ENCODE measurements at places on chromosomes 7 and 10.

GRCh38 chr7:16207321-16207720, 214.0 kb downstream of the CRPPA start:
- no peak for DNase-seq

GRCh38 chr10:48681740-48682139, 2.9 kb upstream of the WDFY4 start:
- no peak for DNase-seq

GRCh38 chr7:25852211-25852938, 299.6 kb upstream of the NFE2L3 start:
- no peak for DNase-seq

DNA sequence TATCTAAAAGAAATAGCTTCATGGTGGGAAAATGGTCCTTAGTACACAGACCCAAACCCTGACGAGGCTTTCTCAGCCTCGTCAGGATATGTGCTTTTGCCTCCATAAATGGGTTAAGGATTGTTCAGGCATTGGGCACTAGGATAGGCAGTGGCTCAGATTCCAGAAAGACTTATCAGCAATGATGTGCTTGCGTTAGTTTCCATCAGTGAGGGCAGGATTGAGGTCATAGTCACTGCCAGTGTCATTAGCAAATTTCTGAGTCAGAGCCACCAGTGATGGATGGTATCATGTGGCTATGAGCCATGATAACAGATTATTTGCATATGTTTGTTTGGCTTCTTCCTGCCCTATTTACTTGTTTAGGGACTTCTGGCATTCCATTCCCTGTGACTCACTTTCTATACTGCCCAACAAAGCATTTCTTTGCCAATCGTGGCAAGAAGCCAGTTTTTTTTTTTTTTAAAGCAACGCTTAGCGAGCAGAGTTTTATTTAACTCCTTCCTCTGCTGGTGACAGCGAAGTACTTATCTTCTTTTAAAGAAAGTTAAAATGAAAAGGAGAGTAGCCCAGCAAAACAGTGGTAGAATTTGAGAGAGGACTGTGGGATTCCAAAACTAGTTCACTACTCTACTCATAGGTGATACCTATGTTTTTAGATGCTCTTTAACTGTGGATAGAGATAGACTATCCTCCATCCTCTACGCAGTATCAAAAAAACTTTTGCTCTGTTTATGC, 44.4 kb downstream of the MYPN start:
- no peak for DNase-seq

GRCh38 chr10:127018298-127018650, 113.0 kb downstream of the DOCK1 start:
- no peak for DNase-seq

DNA sequence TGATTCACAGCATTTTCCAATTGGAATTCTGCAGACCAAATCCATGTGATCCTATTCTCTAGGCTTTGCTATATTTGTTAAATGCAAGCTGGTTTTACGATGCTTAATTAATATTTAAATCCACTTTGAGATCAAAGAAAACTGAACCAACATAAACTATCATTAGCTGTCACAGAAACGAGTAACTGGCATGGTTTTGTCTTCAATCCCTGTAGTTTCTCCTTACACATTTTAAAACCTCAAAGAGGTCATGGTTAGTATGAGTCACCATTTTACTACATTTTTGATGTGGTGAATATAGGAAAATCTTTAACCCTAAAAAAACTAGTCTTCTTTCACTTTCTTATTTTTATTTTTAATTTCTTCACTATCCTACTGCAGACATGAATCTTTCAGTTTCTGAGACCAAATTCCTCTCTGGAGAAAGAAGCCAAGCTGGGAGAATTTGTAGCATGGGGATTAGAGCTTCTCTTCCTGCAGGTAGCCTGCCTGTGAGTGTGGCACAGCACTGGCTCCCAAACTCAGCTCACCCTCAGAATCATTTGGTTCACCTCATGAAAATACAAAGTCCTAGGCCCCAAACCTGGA, 8.7 kb upstream of the LIPM start:
- DNase-seq: no peak

GRCh38 chr7:76241141-76241540, 39.4 kb downstream of the SRRM3 start:
- DNase-seq: no peak

GRCh38 chr7:36764929-36765328, 40.6 kb upstream of the AOAH start:
- DNase-seq: no peak

- no peak for DNase-seq
Measured at GRCh38 chr10:133388236-133388972, 5.6 kb upstream of the MTG1 start.

DNA sequence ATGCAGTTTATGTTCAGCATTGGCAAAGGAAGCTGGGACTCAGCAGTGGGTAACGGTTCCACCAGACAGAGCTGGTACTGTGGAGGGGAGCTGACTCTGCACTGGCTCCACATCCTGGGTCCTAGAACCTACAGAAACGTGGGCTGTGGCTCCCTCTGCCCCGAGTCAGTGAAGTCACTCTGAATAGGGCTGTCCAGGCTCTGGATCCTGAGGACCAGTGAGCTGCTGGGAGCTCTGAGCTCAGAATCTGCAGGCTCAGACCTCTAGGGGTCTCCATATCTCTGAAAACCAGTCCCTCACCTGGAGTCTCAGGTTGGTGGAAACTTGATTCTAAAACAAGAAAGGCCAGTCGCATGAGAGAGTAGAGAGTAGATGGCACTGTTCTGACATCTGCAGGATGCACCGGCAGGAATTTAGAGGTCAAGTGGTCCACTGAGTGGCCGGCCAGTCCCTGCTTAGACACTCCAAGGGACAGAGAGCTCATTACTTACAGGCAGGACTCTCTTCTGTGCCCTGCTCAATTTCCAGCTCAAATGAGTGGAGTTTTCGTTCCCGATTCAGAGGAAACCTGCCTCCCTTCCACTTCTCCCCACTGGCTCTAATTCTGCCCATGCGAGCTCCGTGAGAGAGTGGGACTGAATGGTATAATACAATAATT, 18.6 kb downstream of the NPFFR1 start:
- no peak for DNase-seq

GRCh38 chr10:50326757-50327701, 75.7 kb upstream of the ASAH2 start:
- no peak for DNase-seq

- DNase-seq: no peak
Measured at GRCh38 chr7:2825559-2826227, 18.4 kb downstream of the GNA12 start.

GRCh38 chr7:116547347-116547746, 22.5 kb downstream of the CAV1 start:
- DNase-seq: no peak

- no peak for DNase-seq
Measured at GRCh38 chr10:102633287-102633686, 11.0 kb upstream of the TRIM8 start.

DNA sequence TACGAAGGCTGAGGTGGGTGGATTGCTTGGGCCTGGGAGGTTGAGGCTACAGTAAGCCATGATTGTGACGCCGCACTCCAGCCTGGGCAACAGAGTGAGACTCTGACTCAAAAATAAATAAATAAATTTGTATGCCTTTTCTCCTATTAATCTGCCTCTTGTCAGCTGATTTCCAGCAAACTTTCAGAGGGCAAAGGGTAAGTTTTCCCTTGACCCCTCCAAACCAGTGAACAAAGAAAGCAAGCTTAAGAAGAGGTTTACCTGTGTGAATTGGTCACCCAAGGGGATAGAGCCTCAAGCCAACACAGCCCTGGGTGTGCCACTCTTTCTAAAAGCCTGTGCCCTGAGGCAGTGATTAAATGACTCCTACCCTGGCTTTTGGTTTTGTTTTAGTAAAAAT, 30.8 kb downstream of the GOT1 start:
- DNase-seq: no peak

- no peak for DNase-seq
Measured at GRCh38 chr7:141950806-141951205, 4.0 kb upstream of the CLEC5A start.

GRCh38 chr10:125159932-125160855, at the start of gene CTBP2:
CTBP2 (minus strand) TSS chr10:125160563.
- DNase-seq: no peak

DNA sequence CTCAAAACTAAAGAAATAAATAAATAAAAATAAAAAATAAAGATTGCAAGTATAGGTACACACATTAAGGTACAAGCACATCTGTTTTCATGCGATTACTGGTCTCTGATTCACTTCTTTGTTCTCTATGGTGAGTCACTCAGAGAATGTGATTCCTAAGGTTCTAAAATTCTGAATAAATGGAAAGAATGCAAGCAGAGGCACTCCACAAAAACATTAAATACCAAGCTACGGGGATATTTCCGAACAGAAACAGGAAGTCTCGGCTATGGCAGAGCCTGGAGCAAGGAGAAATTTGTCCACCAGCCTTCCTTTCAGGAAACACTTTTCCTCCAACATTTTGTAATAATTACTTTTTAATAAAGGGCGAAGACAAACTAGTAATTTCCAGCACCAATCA, 1.4 kb downstream of the VOPP1 start:
- DNase-seq: no peak

DNA sequence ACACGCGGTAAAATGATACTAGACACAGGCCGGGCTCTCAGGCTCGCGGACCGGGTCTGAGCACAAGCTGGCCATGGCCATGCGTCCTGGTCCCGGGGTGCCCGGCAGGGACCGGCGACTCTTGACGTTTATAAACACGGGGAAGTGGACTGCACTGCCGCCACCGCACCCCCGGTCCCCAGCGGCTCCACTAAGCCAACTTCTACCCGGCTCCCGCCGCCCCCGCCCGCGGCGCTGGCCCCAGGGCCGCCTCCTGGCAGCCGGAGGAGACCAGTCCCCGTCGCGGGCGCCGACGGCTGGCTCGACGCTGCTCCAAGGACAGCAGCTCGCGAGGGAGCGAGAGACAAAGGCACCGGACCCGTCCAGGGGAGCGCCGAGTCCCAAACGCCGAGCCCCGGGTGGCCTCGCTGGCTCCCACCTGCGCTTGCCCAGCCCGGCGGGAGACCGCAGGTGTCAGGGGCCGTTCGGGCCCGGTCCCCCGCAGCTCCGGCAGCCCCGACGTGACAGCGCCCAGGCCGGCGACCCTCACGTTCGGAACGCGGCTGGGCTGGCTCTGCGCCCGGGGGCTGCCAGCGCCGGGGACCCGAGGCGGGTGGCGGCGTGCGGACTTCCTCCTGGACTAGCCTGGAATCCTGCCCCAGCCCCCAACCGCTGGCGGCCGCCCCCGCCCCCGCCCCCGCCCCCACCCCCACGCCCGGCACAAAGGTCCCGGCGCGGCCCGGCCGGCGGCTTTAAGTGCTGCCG, 517 bp downstream of the ITGB1 start:
- no peak for DNase-seq

DNA sequence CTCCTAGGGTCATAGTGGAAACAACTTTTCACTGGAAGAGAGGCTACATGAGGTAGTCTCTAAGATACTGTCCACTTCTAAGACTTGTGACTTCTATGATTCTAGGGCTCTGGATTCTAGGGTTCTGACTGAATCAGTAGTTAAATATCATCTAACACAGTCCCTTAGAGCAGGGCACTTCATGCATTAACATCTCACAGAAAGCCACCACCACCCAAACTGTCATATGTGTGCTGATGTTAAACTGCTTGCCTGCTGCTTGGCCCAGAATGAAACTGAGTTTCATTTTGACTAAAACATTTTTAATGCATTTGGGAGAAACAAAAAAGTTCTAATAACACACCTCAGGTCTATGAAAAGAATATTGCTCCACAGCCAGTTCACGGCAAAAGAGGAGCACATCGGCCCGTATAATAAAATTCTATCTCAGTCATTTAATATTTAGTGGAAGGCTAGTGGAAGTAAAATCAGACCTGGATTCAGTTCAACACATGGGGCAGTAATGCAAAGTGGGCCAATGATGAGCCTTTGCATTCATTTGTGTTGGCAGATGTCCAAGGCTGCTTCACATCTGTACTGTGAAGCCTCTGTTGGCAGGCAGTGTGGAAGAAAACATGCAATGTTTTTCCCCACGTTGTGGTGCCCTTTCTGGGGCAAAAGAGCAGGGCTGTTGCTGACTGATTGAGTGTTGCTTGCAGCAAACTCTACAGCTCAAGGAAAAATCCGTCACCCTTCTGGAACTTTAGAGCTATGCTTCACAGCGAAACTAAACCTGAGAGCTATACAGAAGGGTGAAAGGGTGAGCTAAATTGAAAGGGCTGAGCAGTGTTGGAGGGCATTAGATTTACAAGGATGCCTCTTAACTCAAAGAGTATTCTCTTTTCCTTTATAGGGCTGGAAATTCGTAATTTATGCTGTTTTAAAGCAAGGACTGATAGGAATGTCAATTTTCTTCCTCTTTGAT, 33.5 kb upstream of the AUTS2 start:
- no peak for DNase-seq

- DNase-seq: no peak
Measured at GRCh38 chr7:21960922-21961321, 15.2 kb upstream of the CDCA7L start.

GRCh38 chr7:74657692-74658177, at the start of gene GTF2I:
GTF2I (plus strand) TSS chr7:74657718; CDS start chr7:74689129, 31,411 bp downstream.
- peak; percentile 26 for DNase-seq

DNA sequence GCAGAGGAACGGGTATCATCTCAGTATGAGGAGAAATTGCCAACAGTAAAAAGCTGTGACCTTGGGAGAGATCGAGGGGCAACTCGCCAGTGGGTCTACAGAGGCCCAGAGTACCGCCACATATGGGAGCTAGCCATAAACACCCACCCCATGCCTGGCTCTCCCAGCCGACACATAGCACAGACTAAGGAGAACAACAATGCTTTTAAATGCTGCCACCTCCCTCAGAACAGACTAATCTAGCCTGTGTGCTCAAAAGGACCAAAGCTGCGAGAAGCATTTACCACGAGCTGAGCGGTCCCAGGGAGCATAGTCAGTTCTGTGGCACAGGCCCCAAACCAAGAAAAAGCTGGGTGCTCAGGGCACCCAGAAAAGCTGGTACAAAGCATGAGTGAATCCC, 73.3 kb downstream of the LSM5 start:
- DNase-seq: no peak

DNA sequence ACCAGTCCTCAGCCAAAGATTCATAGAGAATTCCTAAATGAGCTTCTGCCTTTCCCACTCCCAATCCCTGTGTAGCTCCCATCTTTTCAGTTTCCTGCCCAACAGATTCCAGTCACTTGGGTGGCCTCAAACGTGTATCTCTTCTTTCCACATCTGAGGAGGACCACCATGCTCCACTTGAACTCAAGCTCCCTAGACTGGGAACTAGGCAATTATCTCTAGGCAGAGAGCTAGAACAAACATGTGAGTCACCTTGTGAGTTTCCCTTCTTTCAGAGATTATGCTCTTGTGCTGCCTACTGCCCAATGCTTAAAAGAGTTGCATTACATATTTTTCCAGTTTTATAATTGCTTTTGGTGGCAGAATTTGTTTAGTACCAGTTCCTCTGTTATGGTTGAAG, 178.0 kb downstream of the MDFIC start:
- no peak for DNase-seq

GRCh38 chr7:83947260-83947659, 247.3 kb downstream of the SEMA3A start:
- no peak for DNase-seq

- DNase-seq: no peak
Measured at GRCh38 chr7:34242391-34242790, 337.1 kb downstream of the BMPER start.

GRCh38 chr7:22039670-22040069, 94.0 kb upstream of the CDCA7L start:
- no peak for DNase-seq

- DNase-seq: no peak
Measured at GRCh38 chr7:120407010-120407409, 134.0 kb downstream of the KCND2 start.

- DNase-seq: no peak
Measured at GRCh38 chr10:77949167-77949566, 22.6 kb upstream of the DLG5 start.

All from stimulated activated CD4-positive, alpha-beta T cell treated with anti-CD3 and anti-CD28 coated beads, Interleukin-15, amount 100 ng/mL, for 48 hours (primary cell).